Foreskin fibroblast (primary cell): ENCODE measurements at places on chromosomes 3 and 15.
A peak's percentile ranks its signal among the peaks of the same experiment; 100 is the strongest.

GRCh38 chr15:58452775-58453174 lies 21.0 kb downstream of the LIPC start:
- no peak for DNase-seq

- DNase-seq: no peak
Measured at GRCh38 chr3:195172039-195172684, 98.8 kb downstream of the XXYLT1 start.

DNA sequence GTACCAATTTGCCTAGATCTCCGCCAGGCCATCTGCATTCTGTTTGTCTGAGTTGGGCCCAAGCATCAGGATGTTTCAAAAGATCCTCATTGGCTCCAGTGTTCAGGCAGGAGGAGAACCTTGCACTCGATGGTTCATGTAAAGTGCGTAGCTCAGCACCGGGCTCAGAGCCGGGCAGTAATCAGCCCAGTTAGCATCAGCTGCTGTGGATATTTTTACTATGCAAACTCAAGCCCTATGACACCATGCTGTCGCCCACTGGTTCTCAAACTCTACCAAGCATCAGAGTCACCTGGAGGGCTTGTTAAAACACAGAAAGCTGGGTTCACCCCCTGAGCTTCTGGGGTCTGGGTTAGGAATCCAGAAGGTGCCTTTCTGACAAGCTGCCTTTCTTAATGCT lies 310.8 kb downstream of the SHQ1 start:
- no peak for DNase-seq

- DNase-seq: peak; percentile 34
Measured at GRCh38 chr15:42118650-42119445, 24.5 kb upstream of the PLA2G4D start.

DNA sequence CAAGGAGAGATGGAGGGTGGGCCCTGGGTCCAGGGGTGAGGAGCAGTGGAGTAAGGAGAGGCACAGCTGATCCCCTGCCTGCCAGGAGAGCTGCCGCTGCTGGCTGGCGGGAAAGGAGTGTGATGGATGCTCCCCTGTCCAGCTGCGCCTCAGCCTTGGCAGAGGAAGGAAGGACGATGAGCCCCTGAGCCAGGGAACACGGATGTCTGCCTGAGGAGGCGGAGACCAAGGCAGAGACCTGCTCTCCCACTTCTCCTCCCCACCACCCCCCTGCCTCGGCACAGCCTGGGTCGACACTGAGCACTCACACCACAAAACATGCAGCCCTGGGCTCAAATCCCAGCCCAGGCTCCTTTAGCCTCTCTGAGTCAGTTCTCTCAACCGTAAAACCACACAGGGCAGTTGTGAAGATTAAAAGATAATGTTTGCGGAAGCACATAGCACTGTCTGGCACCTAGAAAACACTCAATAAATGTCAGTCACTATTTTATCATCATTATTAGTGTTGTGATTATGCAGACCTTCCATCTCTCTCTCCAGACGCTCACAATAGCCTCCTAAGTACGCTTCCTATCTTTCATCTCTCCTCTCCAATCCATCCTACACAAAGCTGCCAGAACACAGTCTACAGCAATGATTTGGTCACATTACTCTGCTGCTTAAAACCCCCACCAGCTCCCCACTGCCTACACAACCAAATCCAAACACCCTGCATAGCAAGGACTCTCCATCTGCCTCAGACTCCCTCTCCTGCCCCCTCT lies 52.2 kb downstream of the SEMA5B start:
- peak; percentile 16 for DNase-seq

- DNase-seq: no peak
Measured at GRCh38 chr3:139638518-139638917, 39.3 kb downstream of the NMNAT3 start.

GRCh38 chr3:134480546-134480945 lies 5.2 kb downstream of the ANAPC13 start:
- peak; percentile 39 for DNase-seq

DNA sequence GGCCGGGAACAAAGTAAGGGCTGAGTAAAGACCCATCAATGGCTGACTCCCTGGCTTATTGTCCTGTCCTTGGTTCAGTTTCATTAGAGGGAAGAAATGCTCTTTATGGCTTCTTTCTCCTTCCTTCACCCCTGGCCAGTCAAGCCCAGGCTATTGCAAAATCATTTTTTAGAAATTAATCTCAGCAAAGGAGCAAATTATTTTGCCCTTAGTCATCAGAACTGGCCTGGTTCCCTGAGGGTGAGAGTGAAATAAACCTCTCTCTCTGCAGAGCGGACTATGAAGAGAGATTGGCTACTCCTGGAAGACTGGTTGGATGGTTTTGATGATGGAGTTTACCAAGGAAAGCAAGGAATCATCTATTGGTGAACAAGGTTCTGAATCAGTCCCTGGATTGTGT lies 52.7 kb upstream of the OXTR start:
- peak; percentile 66 for DNase-seq

- no peak for DNase-seq
Measured at GRCh38 chr3:148748283-148748682, 50.6 kb downstream of the AGTR1 start.

DNA sequence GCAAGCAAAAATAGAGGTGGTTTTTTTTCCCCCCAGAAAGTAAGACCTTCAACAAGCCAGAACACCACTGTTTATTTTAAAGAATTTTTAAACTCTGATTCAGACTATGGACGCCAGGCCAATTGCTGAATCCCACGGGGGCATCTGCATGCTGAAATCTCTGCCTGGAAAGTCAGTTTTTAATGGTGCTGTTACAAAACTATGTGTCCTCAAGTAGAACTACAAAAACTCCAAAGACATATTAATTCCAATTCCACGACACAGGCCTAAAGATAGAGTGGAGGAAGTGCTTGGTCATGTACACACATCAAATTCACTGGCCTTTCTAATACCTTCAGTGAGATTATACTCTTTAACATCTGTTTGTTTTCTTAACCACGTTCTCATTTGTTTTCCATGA lies 490.5 kb upstream of the NR2F2 start:
- DNase-seq: peak; percentile 86

DNA sequence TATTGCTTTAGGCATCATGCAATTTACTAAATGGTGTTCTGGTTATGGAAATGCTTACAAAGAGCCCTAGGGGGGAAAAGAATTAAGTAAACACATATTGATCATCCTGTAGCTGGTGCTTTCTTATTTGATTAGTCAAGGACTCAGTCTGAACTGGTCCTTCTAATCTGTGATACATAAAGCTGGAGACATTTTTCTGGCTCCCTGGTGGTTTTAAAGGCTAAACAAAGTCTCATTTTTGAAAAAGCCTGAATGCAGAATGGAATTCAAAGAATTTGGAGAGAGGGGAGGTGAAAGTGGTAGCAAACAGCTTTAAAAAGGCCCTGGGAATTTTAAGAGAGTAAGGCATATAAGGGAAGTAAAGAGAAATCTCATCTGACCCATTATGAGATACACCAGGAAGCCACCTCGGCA lies 149.7 kb downstream of the RBMS3 start:
- peak; percentile 35 for DNase-seq

DNA sequence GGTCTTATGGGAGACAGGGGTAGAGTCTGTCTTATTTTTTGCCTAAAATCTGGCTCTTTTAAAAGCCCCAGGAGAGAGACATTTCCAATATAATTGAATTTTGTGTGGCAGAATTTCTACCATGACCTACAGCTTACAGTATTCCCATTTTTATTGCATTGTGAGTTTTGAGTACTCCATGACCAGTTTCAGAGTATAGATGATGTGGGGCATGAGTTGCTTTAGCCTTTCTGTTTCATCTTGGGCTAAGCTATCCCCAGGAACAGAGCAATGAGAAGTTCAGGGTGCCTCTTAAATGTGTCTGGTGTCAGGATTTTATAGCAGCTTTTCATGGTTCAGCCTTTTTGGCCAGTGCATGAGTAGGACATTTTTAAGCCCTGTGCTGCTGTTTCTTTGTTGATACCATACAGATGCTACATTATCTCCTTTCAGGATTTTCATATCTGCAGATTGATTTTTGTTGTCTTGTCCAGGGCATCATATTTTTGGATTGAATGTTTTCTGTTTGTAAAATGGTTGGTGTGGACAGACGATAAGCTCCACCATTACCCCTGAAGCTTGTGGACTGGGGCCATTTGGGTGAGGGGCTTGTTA lies 3.5 kb downstream of the ABHD2 start:
- DNase-seq: no peak

DNA sequence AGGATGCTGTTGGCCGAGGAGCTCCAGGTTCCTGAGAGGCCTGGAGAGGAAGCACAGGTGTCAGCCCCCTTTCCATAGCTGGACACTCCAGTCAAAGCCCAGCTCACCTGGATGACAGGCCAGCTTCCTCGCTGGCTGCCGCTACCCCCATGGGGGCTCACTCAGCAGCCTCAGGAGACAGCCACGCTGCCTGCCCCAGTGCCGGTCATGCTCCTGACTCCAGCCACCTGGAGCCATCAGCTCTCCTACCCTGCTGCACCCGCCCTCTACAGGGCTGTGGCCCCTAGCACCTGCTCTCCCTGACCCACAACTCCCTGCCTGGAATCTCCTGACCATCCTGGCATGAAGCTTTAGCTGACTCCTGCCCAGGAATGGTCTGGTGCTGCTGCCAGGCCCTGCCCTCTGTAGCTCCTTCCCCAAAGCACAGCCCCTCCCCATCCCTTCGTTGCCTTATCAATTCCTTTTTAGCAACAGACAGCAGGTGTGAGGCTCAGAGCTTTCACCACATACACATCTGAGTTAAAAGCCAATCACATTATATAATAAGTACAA lies 94.2 kb downstream of the NUP210 start:
- DNase-seq: no peak

DNA sequence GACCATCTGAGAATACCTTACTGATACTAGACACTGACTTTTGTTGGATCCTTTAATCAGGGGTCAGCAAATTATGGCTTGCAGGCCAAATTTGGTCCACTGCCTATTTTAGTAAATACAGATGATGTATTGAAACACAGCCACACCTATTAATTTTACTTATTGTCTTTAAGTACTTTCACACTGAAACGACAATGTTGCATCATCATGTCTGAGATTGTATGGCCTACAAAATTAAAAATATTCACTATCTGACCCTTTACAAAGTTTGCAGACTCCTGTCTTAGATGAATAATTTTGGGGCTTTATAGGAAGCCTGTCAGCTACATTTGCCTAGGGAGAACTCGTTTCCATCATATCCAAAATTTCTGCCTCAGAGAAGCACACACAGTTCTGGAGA lies 503.2 kb upstream of the TGFBR2 start:
- DNase-seq: no peak

GRCh38 chr3:197432384-197433127 lies 123.2 kb downstream of the BDH1 start:
- no peak for DNase-seq

- no peak for DNase-seq
Measured at GRCh38 chr3:43327582-43327979, 41.2 kb downstream of the SNRK start.

- peak; percentile 55 for DNase-seq
Measured at GRCh38 chr3:150925751-150926201, 20.5 kb upstream of the MINDY4B start.

DNA sequence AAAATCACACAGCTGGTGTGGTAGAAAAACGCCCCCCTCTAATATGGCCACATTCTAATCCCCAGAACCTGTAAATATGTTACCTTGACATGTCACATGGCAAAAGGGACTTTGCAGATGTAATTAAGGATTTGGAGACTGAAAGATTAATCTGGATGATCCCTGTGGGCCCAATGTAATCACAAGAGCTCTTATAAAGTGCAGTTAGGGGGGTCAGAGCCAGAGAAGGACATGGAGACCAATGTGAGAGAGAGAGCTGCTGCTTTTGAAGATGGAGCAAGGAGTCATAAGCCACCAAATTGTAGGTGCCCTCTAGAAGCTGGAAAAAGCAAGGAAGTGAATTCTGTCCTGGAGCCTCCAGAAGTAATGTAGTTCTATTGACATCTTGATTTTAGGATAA lies 152.6 kb downstream of the PEX5L start:
- DNase-seq: no peak

DNA sequence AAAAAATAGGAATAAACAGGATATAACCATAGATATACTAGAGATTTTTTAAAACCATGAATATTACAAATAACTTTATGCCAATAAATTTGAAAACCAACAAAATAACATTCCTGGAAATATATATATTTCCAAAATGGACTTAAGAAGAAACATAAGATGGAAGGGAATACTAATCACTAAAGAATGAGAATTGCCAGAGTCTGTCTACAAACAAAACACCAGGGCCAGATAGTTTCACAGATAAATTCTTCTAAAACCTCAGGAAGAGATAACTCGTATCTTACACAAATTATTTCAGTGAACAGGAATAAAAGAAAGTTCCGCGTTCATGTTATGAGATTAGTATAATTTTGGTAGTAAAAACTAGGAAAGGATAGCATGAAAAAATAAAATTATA lies 107.3 kb downstream of the HERC1 start:
- DNase-seq: no peak

GRCh38 chr3:131277836-131278497 lies 103.6 kb upstream of the NUDT16 start:
- DNase-seq: peak; percentile 14

- DNase-seq: peak; percentile 17
Measured at GRCh38 chr3:65666448-65667091, 372.1 kb downstream of the MAGI1 start.

DNA sequence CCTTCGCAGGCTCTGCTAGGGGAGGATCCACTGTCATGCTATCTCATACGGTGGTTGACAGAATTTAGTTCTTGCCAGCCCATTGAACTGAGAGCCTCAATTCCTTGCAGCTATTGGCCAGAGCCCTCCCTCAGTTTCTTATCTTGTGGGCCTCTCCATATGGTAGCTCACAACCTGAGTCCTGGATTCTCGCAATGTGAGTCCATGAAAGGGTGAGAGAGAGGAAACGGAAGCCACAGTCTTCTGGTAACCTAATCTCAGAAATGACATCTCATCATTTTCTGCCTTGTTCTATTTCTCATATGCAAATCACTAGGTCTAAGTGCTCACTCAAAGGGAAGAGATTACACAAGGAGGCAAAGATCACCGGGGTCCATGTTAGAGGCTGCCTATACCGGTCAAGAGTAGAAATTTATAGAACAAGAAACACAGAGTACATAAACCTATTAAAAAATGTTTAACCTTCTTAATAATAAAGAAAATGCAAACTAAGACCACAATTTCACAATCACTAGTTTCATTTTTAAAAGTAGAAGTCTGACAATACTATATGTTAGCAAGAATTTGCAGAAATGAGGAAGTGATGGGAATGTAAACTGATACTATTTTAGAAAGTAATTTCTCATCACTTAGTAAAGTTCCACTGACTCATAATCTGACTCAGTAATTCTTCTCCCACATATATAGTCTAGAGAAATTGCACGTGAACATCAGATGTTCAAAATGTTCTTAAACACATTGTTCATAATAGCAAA lies 378.4 kb upstream of the AGTR1 start:
- peak; percentile 82 for DNase-seq

DNA sequence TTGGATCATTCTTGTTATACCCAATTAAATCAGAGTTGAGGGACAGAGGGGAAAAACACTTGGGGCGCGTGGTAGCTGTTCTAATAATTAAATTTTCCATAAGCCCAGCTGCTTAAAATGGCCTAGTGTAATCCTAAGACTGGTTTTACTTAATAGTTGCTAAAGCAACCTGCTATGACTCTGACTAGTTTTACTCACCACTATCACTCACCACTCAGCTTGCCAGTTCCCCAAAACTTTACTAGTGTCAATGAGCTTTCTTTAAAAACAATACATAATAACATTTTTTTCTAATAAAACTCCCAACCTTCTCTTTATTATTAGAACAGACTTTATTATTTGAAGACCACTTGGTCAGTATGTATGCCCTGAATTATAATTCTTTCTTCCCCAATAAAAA lies 49.6 kb downstream of the ECT2 start:
- no peak for DNase-seq
